GM18507 (cell line): ENCODE measurements at places on chromosomes 3 and 15.

- no peak for DNase-seq
Measured at GRCh38 chr3:161600173-161600572, 103.6 kb downstream of the OTOL1 start.

- DNase-seq = no peak
Measured at GRCh38 chr3:126881861-126882260, 101.1 kb upstream of the PLXNA1 start.

DNA sequence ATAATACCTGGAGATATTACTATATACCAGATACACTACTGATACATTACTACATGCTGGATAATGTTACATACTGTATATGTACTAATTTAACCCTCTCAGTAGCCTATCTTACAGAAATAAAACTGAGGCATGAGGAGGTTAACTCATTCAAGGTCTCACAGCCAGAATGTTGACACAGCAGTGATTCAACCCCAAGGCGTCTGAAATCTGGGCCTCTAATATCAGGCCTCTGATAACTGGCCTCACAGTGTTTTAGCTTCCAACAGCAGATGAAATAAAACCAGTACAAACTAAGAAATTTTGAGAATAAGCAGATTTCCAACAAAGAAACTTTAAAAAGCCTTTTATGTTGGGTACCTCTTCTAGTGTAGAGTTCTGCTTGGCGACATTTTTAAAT, 23.4 kb downstream of the DZIP1L start:
- DNase-seq = no peak

- DNase-seq = no peak
Measured at GRCh38 chr3:41198526-41198925, 779 bp upstream of the CTNNB1 start.

- no peak for DNase-seq
Measured at GRCh38 chr15:49015896-49016295, 30.4 kb downstream of the SECISBP2L start.

- no peak for DNase-seq
Measured at GRCh38 chr3:10155123-10155472, 9.6 kb upstream of the IRAK2 start.

DNA sequence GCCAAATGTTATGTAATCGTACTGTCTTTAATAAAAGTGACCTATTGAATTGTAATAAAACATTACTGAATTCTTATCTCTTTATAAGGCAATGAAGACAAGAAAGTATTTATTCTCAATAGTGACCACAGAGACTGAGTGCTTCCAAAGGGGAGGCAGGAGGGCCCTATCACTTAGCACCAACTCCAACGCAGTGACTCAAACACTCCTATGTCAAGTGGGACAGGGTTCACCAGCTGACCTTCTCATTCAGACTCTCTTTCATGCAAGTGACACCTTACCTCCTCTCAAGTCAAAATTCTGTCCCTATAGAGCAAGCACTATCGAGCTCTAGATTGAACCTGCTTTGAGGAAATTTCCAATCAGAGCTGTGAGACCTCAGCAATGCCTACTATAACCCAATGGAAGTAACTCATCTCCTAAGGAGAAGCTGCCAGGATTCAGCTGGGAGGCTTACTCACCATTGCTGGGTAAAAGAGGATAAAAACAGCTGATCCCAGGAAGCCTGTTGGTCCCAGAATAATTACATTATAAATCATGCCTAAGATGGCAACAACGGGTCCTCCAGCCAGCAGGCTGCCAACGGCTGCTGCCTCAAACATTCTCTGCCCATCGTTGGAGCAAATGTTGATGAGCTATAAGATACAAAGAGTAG, 35.6 kb downstream of the ABCC5 start:
- no peak for DNase-seq

GRCh38 chr15:63556736-63557135, 40.5 kb upstream of the FBXL22 start:
- no peak for DNase-seq

GRCh38 chr3:65958216-65958615, 80.5 kb downstream of the MAGI1 start:
- no peak for DNase-seq

GRCh38 chr3:46427916-46428833, 21.1 kb downstream of the CCRL2 start:
- no peak for DNase-seq

GRCh38 chr3:17551895-17552294, 190.5 kb downstream of the TBC1D5 start:
- DNase-seq = no peak

DNA sequence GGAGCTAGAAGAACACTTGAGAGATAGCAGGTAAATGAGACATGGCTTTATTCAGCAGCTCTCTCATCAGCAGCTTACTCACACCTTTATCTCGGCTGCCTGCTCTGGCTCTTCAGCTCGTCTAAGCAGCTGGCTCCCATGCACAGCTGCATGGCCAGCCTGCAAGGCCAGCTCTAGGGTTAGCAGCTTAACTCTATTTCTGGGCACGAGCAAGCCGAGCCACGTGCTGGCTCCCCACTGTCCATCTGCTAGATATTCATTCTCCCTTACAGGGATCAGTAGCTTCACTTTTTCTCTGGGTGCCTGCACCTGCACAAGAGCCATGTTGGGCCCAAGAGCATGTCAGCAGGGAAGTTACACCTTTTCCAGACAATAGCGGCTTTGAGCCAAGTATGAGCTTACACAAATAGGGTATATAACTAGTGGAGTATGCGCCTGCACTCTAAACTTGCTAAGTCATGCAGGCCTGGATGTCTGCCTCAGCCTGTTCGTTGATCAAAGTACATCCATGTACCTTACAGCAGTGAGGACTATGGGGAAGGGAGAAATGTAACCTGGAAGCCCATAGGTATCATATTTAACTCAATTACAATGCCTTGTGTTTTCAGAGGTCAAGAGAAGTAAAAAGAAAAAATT, 174.9 kb upstream of the SNTN start:
- no peak for DNase-seq
